Thyroid gland (tissue), 4 donors: ENCODE measurements at places on chromosomes 2 and 18.

DNA sequence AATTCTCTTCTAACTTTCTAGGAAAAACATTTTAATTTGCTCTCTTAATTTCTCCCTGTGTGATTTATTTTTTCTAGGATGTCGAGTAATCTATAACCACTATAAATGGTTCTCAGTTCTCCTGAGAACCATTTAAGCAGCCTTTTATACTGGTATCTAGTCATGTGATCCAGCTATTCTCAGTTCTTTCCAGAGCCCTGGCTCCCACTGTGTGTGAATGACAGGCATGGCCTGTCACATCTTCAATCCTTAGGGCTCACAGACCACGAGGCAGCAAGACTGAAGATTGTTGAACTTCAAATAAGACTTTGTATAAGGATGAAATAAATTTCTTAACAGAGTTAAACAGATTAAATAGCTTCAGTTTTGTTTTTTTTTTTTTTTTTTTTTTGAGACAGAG is 219.4 kb downstream of the HNMT start:
- DNase-seq: no peak

GRCh38 chr18:48404716-48405507 is 4.3 kb downstream of the ZBTB7C start:
- DNase-seq: no peak

GRCh38 chr2:56681659-56682396 is 498.0 kb downstream of the CCDC85A start:
- DNase-seq: no peak

- DNase-seq: peak; percentile 54
Measured at GRCh38 chr18:63953811-63954210, 4.7 kb downstream of the HMSD start.

GRCh38 chr18:74493689-74494088 is 2.5 kb upstream of the CNDP2 start:
- DNase-seq: peak; percentile 57

DNA sequence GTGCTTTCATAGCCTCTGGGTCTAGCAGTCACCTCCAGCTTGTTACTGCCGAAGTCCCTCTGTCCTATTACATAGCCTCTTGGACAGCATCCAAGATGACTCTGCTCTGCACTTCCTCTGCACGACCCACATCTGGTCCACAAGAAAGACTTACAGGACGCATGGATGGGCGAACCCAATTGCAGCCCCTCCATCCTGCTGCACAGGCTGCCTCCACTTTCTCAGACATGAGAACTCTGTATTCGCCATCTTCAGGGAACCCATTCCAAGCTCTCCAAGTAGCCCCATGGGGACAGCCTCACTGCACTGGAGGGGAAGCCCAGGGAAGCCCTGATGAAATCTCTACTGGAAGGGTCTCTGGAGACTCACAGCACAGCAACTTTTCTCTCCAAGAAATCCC is 172.1 kb downstream of the GFPT1 start:
- no peak for DNase-seq

DNA sequence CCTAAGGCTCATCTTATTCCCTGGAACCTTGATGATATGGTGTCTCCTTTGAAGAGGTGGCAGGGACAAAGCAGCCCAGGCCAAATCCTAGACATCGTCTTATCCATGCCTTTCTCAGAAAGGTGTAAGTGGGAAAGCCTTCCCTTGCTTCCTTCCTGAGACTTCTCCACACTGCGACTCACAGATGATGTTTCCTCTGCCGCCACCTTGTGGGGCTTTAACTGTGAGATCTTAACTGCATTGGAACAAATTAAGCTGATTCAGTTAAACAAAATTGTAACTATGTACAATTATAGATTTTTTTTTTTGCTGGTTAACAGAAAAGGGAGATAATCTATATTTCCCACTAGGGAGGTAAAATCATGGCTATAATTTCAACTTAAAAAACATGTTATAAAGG is 10.0 kb upstream of the GCA start:
- peak; percentile 26 for DNase-seq

GRCh38 chr18:63283305-63284094 is 36.1 kb downstream of the BCL2 start:
- DNase-seq: no peak

GRCh38 chr2:10036095-10036884 is 7.1 kb upstream of the KLF11 start:
- peak; percentile 89 for DNase-seq

- no peak for DNase-seq
Measured at GRCh38 chr2:195181059-195181705, 475.8 kb upstream of the SLC39A10 start.

GRCh38 chr2:49988816-49989215 is 834.5 kb upstream of the FSHR start:
- no peak for DNase-seq

DNA sequence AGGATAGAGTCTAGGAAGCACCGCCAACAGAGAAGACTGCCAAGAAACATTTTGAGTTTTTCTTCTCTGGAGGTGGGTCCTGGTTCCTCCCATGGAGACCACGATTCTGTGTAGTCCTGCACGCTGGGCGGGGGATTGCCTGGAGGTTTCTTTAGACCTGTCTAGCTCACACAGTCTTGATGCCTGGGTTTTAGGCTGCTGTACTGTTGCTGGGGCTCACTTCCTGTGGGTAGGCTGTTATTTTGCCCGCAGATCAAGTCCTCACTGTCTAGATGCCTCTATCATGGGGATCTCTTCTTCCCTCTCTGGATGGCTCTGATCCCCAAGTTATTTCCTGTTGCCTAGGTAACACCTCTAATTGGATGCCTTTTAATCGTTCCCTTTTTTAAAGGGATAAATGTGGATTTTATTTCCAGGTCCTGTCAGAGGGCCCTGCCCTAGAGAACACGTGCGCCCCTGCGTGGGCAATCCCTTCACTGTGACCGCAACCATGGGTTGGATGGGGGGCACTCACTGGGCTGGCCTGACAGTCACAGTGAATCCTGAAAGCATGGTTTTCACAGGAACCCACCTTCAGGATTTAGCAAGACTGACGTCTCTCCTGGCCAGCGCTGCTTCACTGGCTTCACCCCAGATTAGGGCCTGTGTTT is 115.7 kb downstream of the MSH2 start:
- DNase-seq: no peak

DNA sequence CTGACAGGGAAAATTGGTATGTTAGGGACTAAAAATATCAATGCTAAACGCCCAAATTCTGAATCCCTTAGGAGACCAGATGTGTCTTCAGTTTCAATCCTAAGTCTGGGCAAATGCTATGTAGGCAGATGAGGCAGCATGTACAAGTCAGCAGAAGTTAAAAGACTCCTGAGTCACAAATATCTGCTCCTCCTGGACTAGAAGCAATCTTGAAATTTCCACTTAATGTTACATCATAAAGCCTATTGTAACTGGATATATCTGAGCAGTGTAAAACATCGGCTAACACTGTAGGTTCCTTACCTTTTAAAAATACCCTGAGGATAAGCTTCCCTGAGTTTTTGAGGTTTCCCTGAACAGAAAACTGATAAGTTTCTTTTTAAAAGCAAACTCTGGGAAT is 1087.6 kb upstream of the PIK3C3 start:
- no peak for DNase-seq

GRCh38 chr18:24986666-24987302 is 365.2 kb downstream of the ZNF521 start:
- no peak for DNase-seq

GRCh38 chr18:50924372-50924771 is 43.5 kb upstream of the ELAC1 start:
- no peak for DNase-seq

DNA sequence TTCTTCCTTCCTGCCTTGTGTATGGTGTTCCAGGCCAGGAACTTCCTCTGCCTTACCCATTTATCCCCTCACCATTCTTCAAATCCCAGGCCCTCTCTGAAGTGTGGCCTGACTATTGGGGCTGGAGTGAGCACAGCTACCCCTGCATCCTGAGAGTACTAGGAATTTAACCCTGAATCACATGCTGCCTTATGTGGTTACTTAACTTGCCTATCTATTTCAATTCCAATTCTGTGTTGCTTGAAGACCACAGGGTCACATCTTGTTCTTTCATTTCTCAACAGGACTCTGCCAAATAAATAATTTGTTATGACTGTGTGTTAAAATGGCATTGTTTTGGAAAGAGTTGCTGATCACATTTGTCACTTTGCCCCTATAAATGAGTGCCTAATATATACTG is 108.6 kb downstream of the CERS6 start:
- no peak for DNase-seq

- DNase-seq: no peak
Measured at GRCh38 chr2:144224472-144224871, 295.4 kb downstream of the ZEB2 start.

DNA sequence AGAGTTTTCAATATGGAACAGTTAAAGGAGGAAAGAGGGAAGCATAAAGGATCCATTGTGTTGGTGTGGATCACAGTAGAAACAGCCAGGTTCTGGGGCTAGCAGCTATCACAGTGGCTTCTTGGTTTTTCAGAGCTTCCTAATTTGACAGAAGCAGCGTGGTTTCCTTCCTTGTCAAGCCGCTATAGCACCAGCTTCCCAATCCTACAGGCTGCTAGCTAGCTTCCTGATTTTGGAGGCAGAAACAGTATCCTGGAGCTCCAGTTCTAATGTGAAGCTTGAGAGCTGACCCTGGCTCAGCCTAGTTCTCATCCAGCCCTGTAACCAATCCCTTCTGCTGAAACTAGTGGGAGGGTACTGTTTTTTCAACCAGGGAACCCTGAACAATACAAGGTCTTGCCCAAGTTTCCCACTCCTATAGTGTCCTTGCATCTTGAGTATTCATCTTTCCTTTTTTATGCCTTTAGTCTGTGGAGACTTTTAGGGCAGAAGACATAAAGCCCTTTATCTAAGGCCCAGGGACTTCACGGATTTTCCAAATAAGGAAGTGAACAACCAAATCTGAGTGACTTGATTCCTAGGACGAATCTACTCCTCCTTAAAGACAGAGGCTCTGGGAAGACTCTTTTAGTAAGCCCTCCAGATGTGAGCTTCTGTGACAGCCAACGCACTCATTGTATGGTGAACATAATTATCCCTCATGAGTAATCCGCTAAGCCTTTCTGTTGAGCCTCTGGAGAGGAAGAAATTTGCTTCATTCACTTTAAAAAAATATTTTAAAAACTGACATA is 33.8 kb downstream of the CCDC93 start:
- DNase-seq: no peak

GRCh38 chr2:19185086-19185485 is 173.3 kb downstream of the OSR1 start:
- DNase-seq: no peak

DNA sequence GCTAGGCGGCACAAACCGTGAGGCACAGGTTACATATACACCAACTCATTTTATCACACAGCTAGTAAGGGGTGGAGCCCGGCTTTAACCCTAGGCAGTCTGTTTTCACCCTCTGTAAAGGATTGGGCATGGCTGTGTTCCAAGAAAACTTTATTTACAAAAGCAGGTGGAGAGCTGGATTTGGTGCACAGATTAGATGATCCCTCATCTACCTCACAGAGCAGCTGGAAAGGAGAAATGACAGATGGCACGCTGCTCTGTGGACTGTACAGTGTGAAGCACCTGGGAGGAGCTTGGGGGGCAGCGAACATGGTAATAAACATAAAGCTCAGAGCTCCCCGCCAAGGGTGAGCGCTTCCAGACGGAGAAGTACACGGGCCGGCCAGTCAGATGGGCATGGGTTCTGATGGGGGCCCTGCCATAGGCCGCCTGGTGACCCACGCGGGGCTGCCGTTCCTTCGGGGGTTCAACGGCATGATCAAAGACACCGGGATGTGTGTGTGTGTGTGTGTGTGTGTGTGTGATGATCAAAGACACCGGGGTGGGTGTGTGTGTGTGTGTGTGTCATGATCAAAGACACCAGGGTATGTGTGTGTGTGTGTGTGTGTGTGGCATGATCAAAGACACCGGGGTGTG is 862 bp upstream of the TMEM177 start:
- no peak for DNase-seq

- DNase-seq: no peak
Measured at GRCh38 chr2:47810850-47811249, 27.9 kb downstream of the MSH6 start.

DNA sequence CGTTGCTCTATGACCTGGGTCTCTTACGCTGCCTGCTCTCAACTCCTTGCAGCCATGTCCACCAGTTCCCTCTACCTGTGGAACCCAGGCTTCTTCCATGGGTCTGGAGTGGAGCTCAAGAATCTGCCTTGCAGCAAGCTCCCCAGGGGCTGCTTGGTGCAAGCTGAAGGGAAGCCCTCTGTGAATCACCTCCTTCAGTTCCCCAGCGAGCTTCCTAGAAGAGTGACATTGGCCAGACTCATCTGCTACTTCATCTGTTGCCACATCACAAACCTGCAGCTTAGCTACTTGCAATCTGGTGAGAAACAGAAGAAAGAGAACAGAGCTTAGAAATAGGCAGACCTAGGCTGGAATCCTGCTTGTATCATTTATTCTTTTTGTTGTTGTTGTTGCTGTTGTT is 9.8 kb upstream of the EFR3B start:
- DNase-seq: no peak

- no peak for DNase-seq
Measured at GRCh38 chr18:52567360-52567759, 227.4 kb downstream of the DCC start.

DNA sequence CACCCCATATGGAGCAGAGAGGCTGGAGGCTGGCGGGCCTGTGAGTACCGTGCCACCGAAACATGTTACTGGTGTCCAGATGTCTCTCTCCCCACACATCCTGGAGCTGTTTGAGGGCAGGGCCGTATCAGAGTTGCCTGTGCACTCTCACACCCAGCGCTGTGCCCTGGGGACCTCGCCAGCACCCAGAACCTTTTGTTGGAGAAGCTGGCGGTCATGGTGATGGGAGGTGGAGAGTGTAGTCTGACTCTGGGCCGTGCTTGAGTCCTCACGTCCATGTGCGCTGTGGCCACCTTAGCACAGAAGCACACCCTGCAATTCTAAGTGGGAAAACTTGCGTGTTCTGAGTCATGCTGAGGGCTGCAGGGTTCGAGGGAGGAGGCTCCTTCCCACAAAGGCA is 259.2 kb downstream of the NDUFA10 start:
- DNase-seq: no peak

GRCh38 chr2:238077292-238077691 is 16.5 kb downstream of the SCLY start:
- no peak for DNase-seq

DNA sequence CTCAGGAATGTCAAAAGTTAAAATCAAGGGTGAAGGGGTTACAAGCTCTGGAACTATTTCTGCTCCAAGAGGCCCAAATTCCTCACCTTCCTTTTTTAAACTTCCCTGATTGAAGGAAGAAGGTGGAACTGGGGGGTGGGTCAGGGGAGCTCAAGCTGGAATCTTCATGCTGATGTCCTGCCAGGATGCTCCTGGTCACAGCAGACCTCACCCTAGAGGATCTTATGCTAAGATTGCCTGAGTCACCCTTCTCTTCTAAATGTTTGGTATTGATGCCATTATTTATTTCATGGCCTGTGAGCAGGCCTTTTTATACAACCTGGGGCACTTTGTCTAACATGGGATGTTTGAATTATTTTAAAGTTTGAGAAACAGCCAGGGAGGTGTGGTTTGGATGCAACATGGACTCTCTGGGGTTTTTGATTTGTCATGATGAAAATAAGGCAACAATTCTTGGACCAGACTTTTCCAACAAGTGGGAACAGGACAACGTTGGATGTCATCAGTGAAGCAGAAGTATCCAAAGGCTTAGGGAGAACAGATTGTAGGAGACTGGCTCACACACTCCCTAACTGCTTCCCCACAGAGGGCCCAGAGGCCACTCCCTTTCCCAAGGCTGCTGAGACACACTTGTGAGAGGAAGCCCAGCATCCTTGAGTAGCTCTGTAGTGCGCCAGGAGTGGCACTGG is 420.2 kb upstream of the MEX3C start:
- DNase-seq: no peak

GRCh38 chr2:226802573-226802972 is 3.0 kb upstream of the IRS1 start:
- no peak for DNase-seq
